ENCODE measurements at places on chromosomes 3 and 15.

DNA sequence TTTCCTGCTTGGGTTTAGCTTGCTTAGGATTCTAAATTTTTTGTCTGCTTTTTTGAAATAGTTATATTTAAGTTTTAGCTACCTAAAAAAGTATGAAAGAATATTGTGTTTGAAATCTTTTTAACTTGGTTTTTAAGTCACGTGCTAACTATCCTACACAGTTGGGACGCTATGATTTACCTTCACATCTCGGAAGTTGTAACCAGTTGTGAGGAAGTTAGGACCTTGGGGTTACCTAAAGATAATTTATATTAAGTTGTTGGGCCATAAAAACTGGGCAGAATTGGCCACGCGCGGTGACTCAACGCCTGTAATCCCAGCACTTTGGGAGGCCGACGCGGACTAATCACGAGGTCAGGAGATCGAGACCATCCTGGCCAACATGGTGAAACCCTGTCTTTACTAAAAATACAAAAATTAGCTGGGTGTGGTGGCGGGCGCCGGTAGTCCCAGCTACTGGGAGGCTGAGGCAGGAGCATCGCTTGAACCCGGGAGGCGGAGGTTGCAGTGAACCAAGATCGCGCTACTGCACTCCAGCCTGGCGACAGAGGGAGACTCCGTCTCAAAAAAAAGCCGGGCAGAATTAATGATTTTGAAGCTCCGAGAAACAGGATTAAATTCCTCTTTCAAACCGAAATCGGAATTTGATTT is 1.0 kb downstream of the ZFAND6 start:
- DNase-seq: peak; percentile 30

- peak; percentile 94 for DNase-seq
Observed at GRCh38 chr3:61251174-61251972, at the start of gene FHIT. Gene FHIT, minus strand, starts transcription at chr3:61251452.

- DNase-seq: no peak
Observed at GRCh38 chr3:52182196-52182595, 15.8 kb upstream of the ALAS1 start.

- DNase-seq: no peak
Observed at GRCh38 chr3:96101006-96101560, 713.3 kb upstream of the EPHA6 start.

- DNase-seq: no peak
Observed at GRCh38 chr3:77459926-77460325, 420.0 kb downstream of the ROBO2 start.

DNA sequence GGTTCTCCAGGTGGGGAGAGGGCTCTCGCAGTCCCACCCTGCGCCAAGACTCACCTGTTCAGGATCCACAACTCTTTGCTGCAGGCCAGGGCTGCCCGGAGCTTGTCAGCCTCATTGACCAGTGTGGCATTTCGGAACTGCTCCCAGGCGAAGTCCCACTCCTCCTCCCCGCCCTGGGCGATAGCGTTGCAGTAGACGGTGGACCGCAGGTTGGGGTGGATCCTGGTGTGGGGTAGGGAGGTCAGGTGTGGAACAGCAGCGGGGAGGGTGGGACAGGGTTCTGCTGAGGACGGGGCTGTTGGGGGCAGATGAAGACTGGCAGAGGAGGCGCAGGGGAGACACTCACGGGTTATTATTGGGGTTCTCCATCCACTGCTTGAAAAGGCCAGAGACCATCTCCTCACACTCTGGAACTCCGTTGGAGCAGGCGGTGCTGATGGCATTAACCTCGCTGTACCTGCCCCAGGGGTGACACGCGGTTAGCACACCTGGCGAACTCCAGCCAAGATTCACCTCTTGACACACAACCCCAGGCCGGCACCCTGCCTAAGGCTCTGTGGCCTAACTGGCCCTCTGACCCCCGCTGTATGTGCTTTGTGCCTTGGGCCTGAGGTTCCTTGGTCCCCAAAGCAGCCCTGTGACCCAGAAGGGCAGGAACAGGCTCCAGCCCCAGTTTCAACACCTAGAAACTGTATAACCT is 16.1 kb downstream of the MESP2 start:
- DNase-seq: no peak
